HEK293T (cell line): ENCODE measurements at places on chromosomes 3 and 15.

- DNase-seq = no peak
Observed at GRCh38 chr3:193225302-193226125, 15.5 kb upstream of the PLAAT1 start.

GRCh38 chr3:14468621-14468981, 66.2 kb downstream of the SLC6A6 start:
- DNase-seq = no peak

- no peak for DNase-seq
Observed at GRCh38 chr3:38027466-38028465, 1.7 kb downstream of the PLCD1 start.

GRCh38 chr15:64893481-64894394, 18.0 kb upstream of the ANKDD1A start:
- no peak for DNase-seq

DNA sequence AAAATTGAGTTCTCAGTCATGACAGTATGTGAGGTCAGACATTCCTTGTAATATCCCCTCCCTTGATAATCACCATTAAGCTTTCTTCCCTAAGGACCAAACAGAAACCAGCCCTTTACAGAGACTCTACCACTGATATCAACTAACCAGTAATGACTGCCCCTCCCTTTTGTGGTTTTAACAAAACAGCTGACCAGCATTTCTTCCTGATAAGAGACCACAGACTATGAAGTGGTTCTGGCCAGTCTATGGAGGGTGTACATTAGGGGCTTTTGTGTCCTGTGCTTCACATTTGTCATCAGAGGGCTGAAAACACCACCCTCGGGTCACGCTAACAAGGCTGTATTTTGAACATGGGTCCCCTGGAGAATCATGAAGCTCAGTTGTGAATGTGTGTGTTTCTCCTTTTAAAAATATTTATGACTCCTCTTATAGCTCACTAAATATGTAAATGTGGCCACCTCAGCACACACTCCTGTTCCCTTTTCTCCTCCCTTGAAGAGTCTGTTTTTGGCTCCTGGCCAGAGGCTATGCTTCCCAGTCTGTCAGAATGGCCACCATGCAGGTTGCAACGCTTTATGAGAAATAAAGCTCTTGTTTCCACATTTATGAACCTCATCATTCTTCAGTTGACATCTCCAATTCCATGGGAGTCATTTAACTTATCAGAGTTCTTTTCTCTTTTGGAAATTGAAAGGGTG, 239.3 kb downstream of the CPNE4 start:
- no peak for DNase-seq

- DNase-seq = no peak
Observed at GRCh38 chr3:70853161-70853944, 540.9 kb upstream of the MDFIC2 start.

DNA sequence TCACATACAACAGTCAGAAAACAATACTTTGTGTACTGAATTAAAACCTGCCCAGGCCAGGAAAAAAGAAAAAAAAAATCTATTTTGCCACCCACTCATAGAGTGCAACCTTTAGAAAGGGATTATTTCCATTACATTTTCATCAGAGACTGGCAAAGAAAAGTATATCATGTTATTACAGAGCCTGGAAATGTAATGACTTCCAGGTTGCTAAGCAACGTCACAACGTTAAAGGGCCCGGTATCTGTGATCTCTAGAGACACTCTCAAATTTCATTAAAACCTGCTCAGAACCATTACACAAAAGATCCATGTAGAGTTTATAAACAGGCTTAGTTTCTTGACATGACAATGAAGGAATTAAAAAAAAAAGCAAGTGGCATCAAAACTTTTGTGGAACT, 170.5 kb downstream of the CTNNB1 start:
- peak; percentile 33 for DNase-seq

- no peak for DNase-seq
Observed at GRCh38 chr3:168611826-168612225, 516.1 kb upstream of the GOLIM4 start.

GRCh38 chr3:179897231-179897630, 139.5 kb downstream of the PEX5L start:
- no peak for DNase-seq

DNA sequence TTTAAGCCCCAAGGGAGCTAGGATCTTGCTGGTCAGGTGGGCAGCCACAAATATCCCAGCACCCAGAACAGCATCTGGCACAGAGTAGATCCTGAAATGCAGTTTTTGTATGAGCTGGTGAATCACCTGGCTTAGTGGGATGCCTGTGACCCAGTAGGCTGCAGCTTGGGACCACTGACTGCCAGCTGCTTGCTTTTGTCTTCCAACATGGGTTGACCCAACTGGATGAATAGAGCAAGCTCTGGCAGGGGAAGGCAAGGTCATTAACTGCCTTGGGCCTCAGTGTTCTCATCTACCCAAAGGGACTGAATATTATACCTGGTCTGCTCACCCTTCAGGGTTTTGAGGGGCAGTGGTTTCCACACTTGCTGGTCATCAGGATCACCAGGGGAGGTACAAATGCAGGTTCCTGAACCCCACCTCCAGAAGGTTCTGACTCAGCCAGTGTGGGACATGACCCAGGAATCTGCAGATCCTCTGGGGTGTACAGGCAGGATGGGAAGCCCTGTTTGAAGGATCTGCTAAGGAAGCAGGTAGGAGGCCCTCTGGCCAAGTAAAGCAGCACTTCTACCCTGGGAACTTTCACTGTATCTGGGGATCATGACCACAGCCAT, 55.4 kb downstream of the ITGA11 start:
- no peak for DNase-seq

- no peak for DNase-seq
Observed at GRCh38 chr15:76191539-76192244, 119.6 kb downstream of the ETFA start.

- no peak for DNase-seq
Observed at GRCh38 chr3:14518432-14518802, 21.7 kb downstream of the GRIP2 start.

DNA sequence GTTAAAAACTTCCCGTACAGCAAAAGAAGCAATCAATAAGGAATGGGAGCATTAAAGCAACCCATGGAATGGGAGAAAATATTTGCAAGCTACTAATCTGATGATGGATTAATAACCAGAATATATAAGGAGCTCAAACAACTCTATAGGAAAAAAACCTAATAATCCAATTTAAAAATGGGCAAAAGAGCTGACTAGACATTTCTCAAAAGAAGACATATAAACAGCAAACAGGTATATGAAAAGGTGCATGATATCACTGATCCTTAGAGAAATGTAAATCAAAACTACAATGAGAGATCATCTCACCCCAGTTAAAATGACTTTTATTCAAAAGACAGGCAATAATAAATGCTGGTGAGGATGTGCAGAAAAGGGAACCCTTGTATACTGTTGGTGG, 52.7 kb upstream of the POU1F1 start:
- no peak for DNase-seq

- DNase-seq = no peak
Observed at GRCh38 chr15:67551207-67551743, 8.8 kb downstream of the MAP2K5 start.

- DNase-seq = no peak
Observed at GRCh38 chr3:13122081-13123012, 49.1 kb upstream of the IQSEC1 start.

GRCh38 chr3:69368129-69368741, 17.7 kb downstream of the FRMD4B start:
- no peak for DNase-seq

DNA sequence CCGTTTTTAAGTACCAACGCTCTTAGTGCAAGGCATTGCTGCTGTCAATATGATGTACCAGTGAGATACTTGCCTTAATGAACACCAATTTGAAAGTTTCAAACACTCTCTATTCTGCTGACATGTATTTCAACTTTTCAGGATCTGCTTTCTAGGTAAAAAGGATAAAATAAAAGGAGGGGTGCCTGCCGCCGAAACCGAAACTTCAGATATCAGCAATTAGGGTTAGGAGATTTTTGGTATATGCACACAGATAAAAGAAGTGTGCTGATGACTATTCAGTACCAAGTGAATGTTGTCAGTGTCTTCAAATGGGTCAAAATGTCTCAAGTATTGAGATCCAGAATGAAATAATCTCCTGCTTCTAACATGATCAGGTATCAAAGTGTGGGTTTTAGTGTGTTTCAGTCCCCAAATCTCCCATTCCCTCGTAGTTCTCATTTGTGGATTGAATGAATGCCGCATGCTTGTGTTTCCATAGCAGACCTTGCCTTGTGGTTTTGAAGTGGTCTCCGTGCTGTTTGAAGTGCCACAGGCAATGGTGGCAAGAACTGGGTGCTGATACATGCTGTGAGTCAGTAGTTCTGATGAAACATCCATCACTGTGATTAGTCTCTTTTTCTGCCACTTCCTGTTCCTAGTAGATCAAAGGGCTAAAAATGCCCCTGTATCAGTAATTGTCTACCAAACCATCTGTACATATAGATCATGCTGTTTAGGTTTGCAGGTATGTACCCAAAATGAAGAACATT, 22.5 kb downstream of the CHST14 start:
- no peak for DNase-seq

DNA sequence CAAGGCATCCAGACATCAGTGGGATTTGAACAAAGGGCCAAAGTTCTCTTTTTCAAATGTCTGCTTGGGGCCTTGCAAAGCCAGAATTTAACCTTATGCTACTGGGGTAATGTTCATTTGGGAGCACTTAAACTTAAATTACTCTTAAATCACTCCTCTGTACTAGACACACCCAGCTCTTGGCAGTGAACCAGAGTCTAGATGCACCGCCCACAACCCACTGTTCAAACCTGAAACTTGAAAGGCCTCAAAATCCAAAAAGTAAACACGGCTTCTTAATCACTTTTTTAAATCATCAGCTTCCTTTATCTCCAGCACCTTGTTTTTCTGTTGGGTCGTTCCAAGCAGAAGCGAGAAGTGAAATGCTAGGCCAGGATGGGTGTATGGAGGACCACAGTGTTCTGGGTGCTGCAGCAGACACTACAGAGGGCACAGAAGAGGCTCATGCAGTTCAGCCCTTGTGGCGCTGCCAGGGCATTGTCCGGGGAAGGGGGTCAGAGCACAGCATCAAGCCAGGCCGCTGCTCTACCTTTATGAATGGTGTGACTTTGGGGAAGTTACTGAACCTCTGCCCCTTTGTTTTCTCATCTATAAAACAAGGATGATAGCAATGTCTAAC, 28.8 kb downstream of the MECOM start:
- DNase-seq = no peak

DNA sequence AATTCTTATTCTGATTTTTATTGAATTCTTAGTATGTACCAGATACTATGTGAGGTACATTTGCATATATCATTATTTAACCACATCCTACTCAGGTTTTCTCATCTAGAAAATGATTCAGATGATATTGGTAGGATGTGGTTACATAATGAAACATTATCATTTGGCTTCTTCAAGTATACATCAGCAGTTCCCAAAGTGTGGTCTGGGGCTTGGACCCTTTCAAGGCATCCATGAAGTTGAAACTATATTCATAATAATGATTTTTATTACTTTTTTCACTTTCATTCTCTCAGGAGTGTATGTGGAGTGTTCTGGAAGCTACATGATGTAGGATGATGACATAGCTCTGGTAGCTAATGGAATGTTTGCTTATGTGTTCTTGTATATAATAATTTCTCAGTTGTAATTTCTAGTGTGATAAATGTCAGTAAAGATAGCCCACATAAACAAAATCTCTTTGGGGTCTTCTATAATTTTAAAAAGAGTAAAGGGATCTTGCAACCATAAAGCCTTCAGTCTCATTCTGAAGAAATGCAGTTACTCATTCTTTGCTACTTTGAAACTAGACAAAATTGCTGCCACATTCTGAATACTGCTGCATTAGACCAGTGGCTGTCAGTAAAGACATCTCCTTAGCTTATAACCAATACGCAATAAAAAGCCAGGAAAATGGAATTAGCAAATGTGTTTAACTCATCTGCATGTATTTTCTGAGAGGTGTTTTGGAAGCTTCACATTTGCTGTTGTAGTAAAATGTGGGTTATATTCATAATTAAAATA, 95.8 kb downstream of the PPARG start:
- no peak for DNase-seq

DNA sequence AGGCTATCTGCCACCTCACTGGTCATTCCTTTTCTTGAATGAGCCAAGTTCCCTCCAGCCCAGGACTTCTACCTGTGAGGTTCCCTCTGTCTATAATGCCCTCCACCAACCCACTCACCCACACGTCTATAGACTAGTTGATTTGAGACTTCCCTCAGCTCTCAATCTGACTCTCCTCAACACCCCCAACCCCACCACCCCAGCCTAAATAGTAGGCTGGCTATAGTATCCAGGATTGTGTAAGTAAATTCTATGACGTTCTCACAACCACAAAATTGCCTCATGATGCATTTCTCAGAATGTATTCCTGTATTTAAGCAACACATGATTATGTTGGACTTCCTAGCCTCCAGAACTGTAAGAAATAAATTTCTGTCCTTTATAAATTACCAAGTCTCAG, 2.2 kb downstream of the PLSCR1 start:
- no peak for DNase-seq

GRCh38 chr15:85019815-85020590, 38.3 kb downstream of the PDE8A start:
- DNase-seq = no peak

DNA sequence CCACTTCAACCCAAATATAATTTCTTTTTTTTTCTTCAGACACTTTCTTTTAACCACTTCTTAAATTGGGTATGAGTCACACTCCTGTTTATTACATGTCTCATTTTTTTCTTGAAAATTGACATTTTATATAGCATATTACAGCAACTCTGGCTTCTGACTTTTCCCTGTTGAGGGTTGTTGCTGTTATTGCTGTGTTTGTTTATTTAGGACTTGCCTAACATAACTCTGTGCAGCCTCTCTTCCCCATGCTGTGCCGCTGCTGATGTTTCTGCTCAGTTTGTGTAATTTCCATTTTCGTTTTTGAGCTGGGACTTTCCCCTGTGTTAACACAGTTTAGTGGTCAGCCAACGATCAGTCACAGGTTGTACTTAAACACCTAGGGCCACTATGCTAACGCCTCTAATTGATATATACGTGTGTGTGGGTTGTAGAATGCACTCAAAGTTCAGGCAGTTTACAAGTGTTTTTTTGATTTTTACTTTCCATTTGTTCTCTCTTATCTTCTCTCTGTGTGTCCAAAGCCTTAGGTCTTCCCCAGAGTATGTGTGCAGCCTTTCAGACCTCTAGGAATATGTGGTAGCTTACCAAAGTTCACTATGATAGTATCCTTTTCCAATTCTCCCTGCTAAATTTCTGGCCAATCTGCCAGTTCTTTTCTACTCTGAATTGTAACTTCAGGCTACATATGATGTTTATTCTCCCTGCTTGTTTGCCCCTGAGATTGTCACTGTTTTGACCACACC, 337.2 kb downstream of the ZBTB20 start:
- peak; percentile 5 for DNase-seq

GRCh38 chr3:24160424-24161095, 215.5 kb downstream of the NR1D2 start:
- no peak for DNase-seq

- peak; percentile 42 for DNase-seq
Observed at GRCh38 chr3:27533718-27534573, 49.8 kb upstream of the SLC4A7 start.

DNA sequence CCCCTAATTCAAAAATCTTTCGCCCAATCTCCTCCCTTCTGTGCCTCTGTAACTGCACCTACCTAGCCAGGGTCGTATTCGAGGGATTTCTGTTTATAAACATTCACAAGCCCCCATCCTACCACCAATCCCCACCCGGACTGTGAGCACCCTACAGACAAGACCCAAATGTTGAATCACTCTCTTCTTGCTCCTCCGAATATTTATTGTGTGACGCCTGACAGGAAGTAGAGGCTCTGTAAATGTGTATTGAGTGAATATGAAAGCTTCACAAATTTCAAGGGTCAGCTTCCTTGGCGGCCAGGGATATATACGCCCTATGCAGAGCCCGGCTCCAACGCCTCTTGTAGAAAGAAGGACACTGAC, 1.6 kb downstream of the BDH1 start:
- DNase-seq = no peak

GRCh38 chr3:8848696-8849131, 79.3 kb upstream of the OXTR start:
- DNase-seq = no peak
